Psoas muscle (tissue), 8 donors: ENCODE measurements at places on chromosomes 3 and 15. TPM values are rescaled to one million over a fixed set of nuclear protein-coding genes. Genes with fewer than 3 reads are reported as not detected.

The AHSG gene
- not detected for total RNA-seq

GRCh38 chr15:56817321-56818080 is 84.2 kb upstream of the ZNF280D start:
- no peak for DNase-seq

GRCh38 chr15:98729446-98730042 is 81.2 kb downstream of the IGF1R start:
- DNase-seq, result no peak

GRCh38 chr15:55403531-55403930 is 4.6 kb downstream of the CCPG1 start:
- no peak for DNase-seq

The HEG1 gene
- total RNA-seq, result 38.7 TPM

DNA sequence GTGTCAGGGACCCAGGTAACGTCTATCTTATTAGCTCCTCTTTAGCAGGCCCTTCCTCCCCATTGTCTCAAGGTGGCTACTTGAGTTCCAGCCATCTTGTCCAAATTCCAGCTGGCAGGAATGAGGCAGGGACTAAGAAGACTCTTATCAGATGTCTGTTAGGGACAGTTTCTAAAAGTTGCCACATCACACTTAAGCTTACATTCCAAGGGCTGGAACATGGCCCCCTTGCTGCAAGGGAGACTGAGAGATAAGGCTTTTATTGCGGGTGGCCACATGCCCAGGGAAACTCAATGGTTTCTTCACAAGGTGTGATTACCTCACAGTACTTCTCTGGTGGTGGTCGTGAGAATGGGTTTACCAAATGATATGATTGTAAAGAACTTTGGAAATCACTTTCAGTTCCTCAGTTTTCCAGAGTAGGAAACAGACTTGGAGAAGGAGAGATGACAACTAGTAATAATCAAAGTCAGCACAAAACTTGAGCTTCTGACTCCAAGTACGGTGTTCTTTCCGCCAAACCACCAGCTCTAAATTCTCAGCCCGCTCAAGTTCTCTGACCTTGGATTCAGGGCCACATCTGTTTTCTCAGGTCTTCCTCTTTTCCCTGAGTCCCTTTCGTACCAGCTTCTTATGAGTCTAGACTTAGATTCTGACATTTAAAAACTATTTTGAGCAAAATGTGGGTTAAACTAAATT is 14.2 kb downstream of the PDIA5 start:
- no peak for DNase-seq

GRCh38 chr3:17847156-17847555 is 104.7 kb upstream of the TBC1D5 start:
- no peak for DNase-seq

The TATDN2 gene
- 18.8 TPM for total RNA-seq
